ENCODE measurements at places on chromosomes 4 and X.

DNA sequence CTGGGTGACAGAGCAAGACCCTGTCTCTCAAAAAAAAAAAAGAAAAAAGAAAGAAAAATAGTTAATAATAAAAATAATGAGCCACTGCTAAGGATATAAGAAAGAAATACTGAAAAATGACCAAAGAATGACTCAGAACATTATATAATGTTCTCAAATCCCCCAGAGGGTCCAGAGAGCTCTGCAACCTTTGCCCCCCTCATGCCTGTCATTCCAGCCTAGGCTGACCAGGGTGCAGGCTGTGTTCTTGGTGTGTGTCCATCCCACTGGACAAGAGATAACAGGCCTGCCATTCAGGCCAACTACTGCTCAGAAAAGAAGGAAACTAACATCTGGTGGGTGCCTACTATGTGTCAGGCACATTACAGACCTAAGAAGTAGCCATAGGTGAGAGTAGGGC lies 72.7 kb upstream of the EDNRA start:
- DNase-seq: no peak

- DNase-seq: no peak
Measured at GRCh38 chr4:76011700-76012387, 4.5 kb upstream of the CXCL9 start.

DNA sequence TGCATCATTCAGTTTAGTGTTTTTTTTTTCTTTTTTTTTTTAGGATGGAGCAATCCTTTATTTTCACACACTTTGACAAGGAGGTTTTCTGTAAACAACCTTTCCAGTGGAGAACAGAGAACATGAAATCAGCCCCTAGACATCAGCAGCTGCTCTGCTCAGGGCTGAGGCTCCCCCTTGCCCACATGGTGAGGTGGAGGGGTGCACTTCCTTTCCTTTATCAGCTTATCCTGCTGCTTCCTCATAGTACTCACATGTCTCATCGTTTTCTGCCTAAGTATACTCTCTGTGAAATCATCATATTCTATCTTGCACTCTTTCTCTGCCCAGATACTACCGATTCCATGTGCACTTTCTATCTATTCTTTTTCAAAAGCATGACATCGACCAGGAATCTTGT lies 47.6 kb upstream of the PRSS12 start:
- no peak for DNase-seq

GRCh38 chr4:38213083-38213805 lies 253.0 kb downstream of the PTTG2 start:
- no peak for DNase-seq

GRCh38 chrX:46308110-46308509 lies 237.1 kb downstream of the ZNF674 start:
- DNase-seq: no peak

GRCh38 chr4:16443504-16444088 lies 217.3 kb upstream of the TAPT1 start:
- DNase-seq: peak; percentile 22

- DNase-seq: no peak
Measured at GRCh38 chr4:119682099-119682498, 53.5 kb upstream of the PDE5A start.

- no peak for DNase-seq
Measured at GRCh38 chrX:139750390-139750789, 42.4 kb upstream of the MCF2 start.

GRCh38 chr4:94934201-94934600 lies 176.4 kb downstream of the BMPR1B start:
- no peak for DNase-seq

DNA sequence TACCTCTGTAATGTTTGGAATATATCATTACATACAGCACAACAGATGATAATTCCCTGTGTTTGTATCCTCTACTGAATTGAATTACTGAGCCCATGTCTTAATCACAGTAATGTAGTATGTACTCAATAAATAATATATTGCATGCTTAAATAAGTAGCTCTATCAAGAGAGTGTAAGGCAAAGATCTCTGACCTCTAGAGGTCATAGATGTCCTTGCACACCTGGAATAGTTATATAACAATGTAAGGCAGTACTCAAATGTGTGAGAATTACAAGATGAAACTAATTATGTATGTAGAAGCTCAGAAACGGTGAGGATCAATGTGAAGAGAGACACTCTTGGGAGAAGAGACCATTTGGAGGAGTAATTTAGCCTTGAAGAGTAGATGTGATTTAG lies 14.3 kb upstream of the GCNA start:
- no peak for DNase-seq

GRCh38 chrX:110491846-110492620 lies 133.4 kb downstream of the RTL9 start:
- no peak for DNase-seq

DNA sequence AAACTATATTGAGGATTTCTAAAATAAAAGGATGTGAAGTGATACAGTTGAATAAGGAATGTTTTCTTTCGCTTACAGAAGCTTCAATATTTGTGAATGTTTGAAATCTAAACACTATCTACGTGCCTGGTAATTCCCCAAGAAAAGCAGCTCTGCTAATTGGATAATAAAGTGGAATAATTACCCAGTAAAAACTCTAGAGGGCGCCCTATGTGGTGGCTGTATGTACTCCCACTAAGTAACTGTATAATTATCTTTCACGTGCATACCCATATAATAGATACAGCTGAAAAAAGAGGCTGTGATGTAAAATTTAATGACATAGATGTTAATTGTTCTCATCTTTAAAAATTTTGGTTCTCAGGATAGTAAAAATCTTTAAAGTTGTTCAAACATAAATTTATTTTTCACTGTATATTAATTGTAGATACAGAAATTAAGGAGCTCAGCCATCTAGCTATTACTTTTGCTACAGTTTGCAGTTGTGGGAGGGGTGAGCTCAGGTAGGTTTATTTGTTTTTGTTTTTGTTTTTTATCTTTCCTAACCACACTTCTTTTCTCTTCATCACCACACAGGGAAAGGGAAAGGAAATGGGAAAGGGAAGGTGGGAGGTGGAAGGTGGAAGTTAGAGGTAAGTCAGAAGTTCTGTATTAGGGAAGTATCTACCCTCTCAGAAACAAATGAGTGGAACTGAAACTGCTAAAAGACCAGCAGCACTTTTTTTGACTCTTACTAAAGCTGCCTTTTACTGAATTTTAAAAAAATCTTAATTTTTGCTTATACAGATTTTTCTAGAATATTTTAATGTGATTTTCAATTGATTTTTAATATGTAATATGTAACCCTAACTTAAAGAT lies 151.7 kb upstream of the RPS6KA6 start:
- DNase-seq: no peak

- DNase-seq: no peak
Measured at GRCh38 chrX:46627711-46628419, 54.3 kb downstream of the CHST7 start.

- DNase-seq: no peak
Measured at GRCh38 chr4:28277931-28278330, 1417.3 kb downstream of the STIM2 start.

DNA sequence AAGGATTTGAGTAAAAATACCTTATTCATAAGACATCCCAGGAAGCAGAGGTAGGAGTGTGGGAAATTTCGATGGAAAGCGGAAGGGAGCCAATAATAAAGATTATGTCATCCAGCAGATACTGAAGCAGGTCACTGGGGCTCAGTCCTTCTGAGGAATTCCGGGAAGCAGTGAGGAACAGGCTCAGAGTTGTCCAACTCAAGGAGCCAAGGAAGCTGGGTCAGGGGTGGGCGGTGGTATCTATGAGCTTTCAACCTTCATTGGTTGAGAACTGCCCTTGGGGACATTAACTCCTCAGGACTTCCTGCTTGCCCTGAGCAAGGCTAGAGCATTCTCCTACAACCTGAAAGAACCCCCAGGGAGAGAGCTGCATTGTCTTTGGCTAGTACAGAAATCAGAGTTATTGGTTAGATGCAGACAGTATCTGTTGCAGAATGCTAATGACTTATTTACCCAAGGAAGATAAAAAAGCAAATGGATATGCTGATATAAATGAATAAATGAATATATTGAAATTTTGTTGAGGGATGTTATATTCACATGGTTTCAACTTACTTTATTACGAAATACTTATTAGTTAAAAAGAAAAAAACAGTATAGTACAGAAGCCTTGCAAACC lies 68.2 kb downstream of the DMP1 start:
- no peak for DNase-seq

DNA sequence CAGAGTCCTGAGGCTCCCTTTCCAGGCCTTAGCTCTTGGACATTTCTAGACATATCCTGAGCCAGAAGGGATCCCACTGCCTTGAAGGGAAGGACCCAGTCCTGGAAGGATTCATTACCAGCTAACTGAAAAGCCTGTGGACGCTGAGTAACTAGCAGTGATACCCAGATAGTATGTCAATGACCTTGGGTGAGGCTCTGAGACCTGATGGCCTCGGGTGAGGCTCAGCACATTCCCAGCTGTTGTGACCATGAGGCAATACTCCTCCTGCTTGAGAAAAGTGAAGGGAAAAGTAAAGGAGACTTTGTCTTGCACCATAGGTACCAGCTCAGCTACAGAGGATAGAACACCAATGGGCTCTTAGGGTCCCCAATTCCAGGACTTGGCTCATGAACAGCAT lies 268.1 kb downstream of the DKK2 start:
- DNase-seq: no peak

- DNase-seq: no peak
Measured at GRCh38 chr4:90159193-90159592, 32.0 kb downstream of the CCSER1 start.

DNA sequence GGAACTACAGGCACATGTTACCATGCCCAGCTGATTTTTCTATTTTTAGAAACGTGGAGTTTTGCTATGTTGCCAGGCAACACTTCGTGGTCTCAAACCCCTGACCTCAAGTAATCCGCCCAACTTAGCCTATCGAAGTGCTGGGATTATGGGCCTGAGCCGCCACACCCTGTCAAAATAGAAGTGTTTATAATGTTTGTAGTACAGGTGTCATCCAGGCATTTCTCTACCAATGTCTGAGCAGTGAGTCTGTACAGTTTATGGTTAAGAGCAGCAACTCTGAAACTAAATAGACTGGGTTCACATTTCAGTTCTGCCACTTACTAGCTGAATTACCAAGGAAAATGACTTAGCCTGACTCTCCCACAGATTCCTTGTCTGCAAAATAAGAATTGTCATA lies 460.4 kb upstream of the GALNT7 start:
- no peak for DNase-seq

DNA sequence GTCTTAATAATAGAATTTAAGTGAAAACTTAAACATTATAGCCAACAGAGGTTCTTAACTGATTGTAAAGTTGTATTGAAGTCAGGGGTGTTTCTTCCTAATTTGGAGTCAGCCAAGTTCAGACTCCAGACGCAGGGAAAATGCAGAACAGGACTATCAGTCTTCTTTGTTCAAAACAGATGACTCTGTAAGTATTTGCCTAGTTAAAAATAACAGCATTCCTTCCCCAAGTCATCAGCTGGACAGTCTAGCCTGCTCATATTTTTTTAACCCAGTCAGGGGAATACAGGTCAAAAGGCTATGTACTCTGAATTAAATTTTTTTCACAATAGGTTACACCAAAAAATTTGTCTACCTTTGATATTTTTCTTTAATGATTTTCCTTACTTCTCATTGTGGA lies 73.8 kb upstream of the DCLK2 start:
- no peak for DNase-seq

DNA sequence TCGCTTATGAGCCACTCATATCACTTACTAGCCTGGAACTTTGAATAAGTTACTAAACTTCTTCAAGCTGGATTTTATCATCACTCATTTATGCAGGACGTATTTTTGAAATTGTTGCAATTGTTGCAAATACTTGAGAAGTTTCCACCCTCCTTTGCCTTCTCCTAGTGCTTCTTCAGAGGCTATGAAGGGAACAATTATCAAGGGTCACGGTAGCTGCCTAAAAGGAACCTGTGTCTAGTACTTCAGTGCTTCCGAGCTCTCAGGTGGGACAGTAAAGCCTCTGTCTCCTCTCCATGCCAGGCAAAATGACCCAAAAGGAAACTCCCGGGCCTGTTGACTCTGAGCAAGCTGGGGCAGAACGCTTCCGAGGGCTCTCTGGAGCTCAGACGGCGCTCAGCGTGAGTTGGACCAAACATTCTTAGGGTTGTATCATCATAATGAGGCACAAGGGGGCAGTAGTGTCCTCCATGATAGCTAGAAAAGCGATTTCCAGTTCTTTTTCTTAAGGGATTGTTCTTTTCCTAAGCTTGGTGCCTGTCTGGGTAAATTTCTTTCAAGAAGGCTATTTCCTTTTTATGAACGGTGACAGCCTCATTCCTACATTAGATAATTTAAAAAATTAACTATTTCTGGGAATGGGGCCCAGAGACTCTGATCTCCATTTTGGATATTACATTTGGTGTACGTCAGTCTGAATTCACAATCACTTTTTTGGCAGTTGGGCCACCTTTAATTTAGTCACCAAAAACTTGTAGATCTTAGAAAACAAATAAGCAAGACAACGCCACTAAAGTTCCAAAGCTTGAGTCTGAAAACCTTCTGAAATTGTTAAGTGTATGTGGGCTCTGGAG lies 73.1 kb downstream of the PACRGL start:
- DNase-seq: peak; percentile 36

- DNase-seq: no peak
Measured at GRCh38 chrX:16678689-16679088, 28.7 kb downstream of the S100G start.

GRCh38 chrX:151973851-151974335 lies 583 bp downstream of the GABRE start:
- DNase-seq: no peak

All from CD4-positive, alpha-beta T cell treated with Interleukin-4 for 1 hour (primary cell).